ENCODE measurements at places on chromosomes 1 and 21.

DNA sequence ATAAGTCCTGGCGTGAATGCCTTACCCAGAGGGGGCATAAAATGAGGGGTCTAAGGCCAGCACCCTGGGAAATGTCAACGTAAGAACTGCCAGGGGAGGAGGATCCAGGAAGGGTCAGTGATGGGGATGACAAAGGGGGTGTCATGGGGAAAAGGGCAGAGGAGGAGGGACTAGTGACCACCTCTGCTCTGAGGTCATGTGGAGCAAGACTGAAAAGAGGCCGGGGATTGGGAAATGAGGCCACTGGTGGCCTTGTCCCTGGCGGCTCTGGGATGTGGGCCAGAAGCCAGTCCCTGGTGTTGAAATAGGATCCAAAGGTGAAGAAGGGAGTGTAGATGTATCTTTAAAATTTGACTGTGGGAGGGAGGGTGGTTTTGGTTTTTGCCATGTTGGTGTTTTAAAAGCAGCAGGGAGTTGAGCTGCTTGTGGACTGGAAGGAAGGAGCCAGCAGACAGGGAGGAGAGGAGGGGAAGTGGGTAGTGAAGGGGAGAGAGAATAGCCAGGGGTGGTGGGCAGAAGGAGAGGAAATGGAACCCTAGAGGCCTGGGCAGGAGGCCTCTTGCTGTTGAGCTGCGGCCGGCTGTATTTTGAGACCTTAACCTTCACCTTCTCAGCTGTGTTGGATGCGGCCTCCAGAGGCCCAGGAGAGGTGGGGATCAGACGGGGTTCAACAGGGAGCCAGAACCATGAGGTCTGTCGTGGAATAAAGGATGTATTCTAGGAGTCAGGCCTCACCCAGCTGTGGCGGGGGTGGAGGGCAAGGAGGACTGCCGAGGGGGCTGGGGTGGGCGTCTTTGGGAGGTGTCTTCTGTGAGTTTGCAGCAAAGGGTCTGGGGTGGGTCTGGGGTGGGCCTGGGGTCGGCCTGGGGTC is 92.5 kb downstream of the DHRS3 start:
- DNase-seq = no peak

- no peak for DNase-seq
Measured at GRCh38 chr1:161216945-161217712, 2.0 kb downstream of the FCER1G start.

GRCh38 chr1:30572192-30572591 is 151.2 kb downstream of the MATN1 start:
- DNase-seq = no peak

- no peak for DNase-seq
Measured at GRCh38 chr1:79323239-79324025, 316.9 kb upstream of the ADGRL4 start.

DNA sequence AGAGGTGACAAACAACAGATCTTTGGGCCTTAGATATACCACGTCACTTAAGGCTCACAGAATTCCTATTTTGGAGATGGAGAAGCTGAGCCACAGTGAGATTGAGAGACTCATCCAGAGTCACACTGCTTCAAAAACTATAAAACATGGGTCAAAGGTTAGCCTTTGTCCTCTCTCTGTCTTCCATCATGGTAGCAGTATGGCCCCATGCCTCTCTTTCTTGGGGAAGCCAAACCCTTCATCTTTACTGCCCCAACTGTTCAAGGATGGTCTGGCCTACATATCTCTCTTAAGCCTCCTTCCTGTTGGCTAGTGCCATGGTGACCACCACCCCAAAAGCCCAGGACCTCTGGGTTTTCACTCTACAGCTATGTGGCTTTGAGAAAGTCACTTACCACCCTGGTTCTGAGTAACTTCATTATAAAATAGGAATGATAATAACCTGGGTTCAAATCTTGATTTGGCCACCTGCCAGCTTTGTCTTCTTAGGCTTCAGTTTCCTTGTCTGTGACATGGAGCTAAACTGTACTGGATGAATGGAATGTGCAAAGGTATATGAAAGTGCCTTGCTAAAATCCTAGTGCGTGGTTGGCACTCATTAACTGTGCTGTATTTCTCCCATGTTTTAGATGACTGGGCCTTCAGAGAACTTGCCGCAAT is 85.9 kb upstream of the JUN start:
- DNase-seq = no peak

DNA sequence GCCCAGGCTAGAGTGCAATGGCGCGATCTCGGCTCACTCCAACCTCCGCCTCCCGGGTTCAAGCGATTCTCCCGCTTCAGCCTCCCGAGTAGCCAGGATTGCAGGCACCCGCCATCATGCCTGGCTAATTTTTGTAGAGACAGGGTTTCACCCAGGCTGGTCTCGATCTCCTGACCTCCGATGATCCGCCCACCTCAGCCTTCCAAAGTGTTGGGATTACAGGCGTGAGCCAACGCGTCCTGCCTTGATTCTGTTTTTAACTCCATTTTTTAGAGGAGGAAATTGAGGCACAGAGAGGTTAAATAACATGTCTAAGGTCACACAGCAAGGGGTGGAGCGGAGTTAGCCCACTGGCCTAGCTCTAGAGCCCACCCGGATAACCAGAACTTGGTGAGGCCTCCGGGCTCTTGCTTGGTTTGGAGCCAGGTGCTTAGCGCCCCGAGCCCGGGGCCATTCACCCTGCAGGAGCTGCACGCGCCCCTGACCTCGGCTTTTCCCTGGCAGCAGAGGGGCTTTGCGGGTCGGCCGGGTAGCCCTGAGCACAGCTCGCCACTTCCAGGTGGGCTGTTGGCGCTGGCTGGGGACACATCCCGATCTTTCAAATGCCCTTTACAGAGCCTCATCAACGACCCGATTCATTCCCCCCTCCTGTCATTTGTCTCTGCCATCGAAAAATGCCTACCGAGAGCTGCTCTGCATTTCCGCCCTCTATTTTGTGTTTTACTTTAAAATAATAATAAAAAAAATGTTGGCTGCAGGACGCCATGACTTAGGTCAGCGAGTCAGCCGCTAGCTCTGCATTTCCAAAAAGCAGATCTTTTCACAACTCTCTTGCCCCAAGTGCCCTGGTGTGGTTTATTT is 11.2 kb downstream of the SIM2 start:
- DNase-seq = no peak

- DNase-seq = no peak
Measured at GRCh38 chr1:109249654-109250401, 489 bp downstream of the CELSR2 start.

DNA sequence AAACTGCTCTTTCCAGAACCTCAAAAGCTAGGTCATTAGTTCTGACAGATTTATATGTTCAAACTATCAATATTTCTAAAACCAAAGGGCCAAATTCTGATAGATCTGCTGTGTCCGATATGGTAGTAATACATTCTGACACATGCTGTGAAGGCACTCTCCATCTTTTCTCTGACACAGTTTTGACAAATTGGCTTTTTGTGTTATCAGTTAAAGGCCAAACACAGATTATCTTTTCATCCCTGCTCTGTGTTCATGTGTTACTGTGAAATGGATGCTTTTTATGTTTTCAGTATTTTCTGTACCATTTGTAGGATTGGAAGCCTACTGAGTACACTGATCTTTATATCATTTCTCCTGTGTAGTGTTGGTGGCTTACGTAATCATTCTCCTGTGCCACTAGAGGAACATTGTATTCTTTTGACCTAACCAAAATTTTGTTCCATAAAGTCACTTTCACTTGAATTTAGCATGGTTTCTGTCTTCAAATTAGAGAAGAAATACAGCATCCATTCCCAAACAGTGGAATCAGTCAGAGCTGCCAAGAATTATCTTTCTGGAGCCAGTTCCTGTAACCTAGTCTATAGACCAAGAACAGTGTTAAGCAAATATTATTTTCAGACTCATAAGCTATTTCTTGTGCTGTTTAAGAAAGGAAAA is 137.2 kb downstream of the ADGRL2 start:
- no peak for DNase-seq

DNA sequence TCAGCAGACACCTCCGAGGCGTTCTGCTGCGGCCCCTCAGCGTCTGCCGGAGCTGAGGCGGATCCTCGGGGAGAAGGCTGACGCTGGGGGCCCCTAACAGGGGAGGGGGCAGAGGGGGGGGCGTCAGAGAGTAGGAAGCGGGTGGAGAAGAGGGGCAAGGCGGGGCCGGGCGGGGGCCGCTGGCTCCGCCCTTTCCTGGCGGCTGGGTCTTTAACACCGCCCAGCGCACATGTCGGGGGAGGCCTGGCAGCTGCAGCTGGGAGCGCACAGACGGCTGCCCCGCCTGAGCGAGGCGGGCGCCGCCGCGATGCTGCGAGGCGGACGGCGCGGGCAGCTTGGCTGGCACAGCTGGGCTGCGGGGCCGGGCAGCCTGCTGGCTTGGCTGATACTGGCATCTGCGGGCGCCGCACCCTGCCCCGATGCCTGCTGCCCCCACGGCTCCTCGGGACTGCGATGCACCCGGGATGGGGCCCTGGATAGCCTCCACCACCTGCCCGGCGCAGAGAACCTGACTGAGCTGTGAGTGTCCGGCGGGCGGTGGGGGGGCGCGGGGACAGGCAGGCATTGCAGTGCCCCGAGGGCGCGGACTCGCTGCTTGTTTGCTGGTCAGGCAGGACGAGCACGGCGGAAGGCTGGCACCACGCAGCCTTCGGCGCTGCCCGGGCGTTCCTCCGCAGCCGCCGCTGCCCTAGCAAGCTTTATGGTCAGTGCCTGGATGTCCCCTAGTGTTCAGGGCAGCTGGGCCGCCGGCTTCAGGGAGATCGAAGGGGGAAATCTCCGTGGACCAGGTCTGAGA is at the start of gene NTRK1:
NTRK1 (plus strand) TSS at position 238 of the 796 bp plus-strand sequence; CDS start at position 308, 70 bp downstream.
- peak; percentile 41 for DNase-seq

DNA sequence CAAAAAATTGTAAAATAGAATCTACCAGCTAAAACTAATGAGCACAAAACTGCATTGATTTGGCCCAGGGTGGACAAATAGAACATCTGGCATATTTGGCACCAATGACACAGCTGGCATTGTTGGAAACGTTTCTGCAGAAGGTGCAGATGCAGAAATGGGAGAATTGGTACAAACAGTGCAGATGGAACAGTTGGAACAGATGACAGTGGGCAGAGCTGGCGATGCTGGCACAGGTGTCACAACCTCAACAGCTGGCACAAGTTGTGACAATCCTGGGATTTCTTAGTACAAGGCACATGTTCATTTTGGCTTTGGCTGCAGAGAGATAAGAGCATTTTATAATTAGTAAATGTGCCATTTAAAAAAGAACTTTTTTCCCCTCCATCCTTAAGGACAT is 91.1 kb upstream of the ZBTB18 start:
- DNase-seq = no peak

DNA sequence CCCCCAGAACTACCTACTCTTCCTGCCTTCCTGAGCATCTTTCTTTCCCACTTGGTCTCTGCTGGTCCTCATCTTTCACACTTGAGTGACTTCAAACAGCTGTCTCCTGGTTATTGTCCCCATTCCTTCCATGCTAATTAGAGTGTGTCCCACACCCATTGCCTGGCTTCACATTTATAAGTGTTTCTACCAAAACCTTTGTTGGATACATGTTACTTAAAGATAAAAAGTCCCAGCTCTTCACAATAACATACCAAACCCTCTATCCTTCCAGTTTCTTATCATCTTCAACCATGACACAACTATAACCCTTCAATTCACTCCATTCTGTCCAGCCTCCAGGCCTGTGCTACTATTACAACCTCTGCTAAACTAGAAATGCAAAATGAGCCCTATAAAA is 41.0 kb downstream of the VCAM1 start:
- no peak for DNase-seq

GRCh38 chr1:107076841-107077240 is 20.4 kb downstream of the PRMT6 start:
- no peak for DNase-seq

DNA sequence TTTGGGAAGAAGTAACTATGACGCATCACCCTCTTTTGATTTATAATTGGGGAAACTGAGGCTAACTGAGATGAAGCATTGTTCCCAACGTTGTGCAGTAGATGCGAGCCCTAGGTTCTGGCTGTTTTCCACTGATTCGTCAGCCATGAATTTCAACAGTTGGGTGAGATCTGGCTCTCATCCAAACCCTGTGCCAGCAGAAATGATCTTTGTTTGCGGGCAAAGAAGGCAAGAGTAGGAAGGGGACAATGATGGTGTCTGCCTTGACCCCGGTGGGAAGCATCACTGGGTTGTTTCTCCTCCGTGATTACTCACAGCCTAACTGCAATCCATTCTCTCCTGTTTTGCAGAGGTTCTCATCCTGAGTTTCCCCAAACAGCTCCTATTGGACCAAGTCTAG is 142.3 kb downstream of the MIS18A start:
- DNase-seq = no peak

- DNase-seq = no peak
Measured at GRCh38 chr1:27136236-27136551, 18.7 kb downstream of the SLC9A1 start.

DNA sequence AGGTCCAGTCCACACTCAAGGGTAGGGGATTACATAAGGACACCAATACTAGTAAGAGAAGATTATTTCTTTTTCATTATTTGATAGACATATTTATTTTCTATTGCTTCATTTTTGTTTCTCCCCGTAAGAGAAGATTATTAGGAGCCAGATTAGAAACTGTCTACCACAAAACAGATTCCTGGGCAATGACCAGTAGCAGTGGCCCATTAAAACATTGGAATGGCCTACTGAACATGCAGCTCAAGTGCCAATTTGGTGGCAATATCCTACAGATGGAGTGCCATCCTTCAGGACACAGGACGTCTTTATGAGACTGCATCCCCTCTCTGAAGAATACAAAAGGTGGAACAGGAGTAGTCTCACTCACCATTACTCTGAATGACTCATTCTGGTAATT is 34.0 kb upstream of the ARHGAP29 start:
- DNase-seq = no peak

GRCh38 chr1:15151377-15151806 is 2.2 kb upstream of the TMEM51 start:
- no peak for DNase-seq

DNA sequence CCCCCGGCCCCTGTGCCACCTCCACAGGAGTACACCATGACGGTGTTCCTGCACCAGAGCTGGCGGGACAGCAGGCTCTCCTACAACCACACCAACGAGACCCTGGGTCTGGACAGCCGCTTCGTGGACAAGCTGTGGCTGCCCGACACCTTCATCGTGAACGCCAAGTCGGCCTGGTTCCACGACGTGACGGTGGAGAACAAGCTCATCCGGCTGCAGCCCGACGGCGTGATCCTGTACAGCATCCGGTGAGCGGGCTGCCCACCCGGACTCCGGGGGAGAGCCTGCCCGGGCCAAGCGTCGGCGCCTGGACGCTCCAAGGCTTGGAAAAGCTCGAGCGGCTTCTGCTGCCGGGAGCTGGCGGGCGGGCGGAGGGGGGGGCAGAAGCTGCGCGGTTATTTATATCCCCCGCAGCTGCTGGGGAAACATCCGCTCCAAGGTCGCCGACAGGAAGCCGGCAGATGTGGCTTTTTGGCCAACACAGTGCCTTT is 6.4 kb downstream of the GABRD start:
- DNase-seq = no peak

DNA sequence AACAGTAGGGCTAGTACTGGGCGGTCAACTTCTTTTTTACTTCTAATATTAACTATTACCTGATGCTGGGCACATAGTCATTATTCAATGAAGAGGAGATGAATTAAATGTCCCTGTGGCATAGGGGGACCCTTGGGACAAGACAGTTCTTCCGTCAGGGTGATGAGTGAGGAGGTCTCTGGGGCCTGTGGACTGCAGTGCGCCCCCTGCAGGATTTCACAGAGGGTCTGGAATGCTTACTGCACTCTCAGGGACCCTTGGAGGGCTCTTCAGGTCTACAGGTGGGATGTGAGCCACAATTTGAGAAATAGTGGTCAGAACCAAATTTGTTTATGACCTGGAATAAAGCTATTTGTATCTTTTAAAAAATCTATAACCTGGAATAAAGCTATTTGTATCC is 149.4 kb downstream of the FAM78B start:
- no peak for DNase-seq

Data from NCI-H187 (cell line).